Occipital lobe (tissue), 3 donors: ENCODE measurements at places on chromosomes 12 and 14.

DNA sequence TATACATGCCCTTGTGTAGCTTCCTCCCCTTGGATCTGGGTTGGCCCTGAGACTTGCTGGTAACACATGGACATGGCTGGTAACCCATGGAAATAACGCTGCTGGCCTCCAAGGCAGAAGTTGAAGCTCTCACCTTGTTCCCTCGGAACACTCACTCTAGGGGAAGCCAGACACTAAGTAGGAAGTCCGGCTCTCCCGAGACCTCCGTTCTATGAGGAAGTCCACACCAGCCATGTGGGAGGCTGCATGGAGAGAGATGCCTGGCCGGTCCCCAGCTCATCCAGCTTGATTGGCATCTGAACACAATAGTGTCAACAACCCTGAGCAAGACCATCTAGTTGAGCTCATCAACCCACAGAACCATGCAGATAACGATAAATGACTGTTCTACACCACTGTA lies 39.7 kb upstream of the VRK1 start:
- no peak for DNase-seq

DNA sequence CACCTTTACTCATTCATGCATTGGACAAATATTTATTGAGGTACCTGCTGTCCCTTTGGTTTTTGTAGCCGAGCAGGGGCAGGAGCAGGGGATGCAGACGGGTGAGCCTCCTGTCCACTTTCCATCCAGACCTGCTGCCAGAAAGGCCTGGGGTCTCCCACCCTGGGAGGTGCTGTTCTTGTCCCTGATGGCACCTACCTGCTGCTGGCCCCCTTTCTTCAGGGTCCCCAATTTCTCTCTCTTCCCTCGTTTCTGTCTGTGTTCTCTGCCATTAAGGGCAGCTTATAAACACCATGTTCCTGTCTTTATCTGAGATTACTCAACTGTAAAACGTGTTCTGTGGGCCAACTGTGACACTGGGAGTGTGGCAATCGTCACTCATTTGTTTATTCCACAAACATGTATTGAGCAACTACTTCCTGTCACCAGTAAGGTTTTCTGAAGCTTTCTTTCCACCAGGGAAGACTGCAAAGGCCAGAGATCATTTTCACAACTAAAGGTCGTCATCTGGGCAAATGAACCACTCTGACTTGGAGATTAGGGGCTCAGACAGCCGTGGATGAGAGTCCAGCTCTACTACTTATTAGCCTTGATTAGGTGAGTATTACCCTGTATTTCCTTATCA lies at the start of gene HAL:
Gene HAL (minus strand): TSS at position 311 of the 625 bp plus-strand sequence. CDS start 434 bp downstream, outside the sequence.
- no peak for DNase-seq

DNA sequence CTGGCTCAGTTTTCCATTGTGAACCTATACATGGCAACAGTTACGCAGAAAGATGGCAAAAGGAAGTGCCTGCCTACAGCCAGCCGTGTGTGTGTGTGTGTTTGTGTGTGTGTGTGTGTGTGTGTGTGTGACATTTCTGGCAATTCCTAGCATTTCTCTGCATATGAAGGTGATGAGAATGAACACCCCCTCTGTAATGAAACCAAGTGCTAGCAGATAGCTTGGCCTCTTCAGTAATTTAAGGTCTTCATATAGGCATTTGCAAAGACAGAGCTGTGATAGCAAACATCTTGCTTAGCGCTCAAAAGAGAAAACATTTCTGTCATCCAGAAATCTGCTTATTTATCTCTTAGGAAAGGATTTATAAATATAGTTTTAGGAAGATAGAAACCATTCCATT lies 389.1 kb downstream of the AACS start:
- DNase-seq, result no peak

- DNase-seq, result no peak
Measured at GRCh38 chr12:49838973-49839633, 3.8 kb downstream of the BCDIN3D start.

DNA sequence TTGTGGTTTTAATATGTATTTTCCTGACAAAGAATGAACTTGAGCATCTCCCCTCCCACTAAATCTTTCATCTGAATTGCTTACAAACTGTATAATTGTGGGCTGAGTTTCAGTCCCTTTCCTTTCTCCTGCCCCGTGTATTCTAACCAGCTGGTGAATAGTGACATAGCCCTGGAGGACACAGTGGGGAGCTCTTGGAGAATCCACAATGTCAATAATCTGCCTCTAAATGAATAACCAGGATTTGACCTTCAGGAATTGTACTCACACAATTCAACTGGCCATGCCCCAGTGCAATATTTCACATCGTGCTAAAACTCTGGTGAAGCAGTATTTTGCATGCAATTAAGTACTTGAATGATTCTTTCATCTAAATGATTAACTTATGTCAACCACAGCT lies 177.2 kb downstream of the C12orf42 start:
- no peak for DNase-seq

GRCh38 chr12:124713041-124713435 lies 145.6 kb upstream of the NCOR2 start:
- no peak for DNase-seq

DNA sequence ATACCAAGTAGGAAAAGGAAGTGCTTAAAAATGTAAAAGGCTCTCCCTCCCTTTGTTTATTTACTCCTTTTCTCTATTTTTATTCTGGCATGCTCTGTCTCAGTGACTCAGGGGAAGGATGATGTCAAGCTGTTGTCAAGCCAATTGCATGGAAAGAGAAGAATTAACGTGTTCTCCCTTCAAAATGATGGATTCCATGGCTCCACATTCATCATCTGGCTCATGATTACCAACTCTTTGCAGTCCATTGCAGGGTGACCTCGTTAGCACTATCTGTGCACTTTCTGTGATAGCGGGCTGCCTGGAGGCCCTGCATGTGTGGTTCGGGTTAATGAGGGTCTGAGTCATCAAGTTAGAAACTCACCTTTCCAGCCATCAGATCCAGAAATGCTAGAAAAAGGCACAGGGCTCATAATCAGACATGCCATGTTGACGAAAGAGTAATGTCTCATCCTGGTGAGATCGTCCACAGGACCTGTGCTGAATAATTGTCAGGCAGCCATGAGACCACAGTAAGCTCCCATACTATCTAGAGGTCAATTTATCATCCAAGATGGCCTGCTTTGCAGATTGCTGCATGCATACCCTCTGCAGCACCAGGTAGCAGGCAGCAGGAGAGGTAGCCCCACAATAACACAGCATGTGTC lies 79.2 kb upstream of the BTG1 start:
- DNase-seq, result no peak

GRCh38 chr12:49969027-49969426 lies 3.7 kb upstream of the AQP6 start:
- peak; percentile 40 for DNase-seq

- DNase-seq, result no peak
Measured at GRCh38 chr14:74492776-74493342, at the start of gene NPC2. NPC2 (minus strand) TSS chr14:74493305; CDS start chr14:74493274, 31 bp downstream.

DNA sequence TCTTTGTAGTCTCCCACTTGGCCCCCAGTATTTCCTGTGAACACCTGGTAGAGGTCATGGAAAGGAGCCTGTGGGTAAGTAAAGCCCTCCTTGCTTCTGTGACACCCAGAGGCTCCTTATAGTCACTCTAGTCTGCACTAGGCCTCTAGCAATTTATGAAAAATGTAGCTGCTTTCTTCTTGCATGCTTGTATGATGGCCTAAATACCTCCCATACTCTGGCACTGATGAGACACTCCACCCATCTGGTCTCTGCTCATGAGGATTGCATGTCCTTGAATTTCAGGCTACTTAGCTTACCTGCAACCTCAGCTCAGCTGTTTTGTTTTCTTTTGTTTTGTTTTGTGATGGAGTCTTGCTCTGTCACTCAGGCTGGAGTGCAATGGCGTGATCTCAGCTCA lies 4.6 kb upstream of the A2ML1 start:
- DNase-seq, result no peak

GRCh38 chr14:34424488-34424887 lies 37.6 kb downstream of the SPTSSA start:
- DNase-seq, result no peak

- DNase-seq, result no peak
Measured at GRCh38 chr12:87086118-87086891, 830.1 kb upstream of the MGAT4C start.

GRCh38 chr12:119770146-119770545 lies 102.2 kb downstream of the PRKAB1 start:
- no peak for DNase-seq

DNA sequence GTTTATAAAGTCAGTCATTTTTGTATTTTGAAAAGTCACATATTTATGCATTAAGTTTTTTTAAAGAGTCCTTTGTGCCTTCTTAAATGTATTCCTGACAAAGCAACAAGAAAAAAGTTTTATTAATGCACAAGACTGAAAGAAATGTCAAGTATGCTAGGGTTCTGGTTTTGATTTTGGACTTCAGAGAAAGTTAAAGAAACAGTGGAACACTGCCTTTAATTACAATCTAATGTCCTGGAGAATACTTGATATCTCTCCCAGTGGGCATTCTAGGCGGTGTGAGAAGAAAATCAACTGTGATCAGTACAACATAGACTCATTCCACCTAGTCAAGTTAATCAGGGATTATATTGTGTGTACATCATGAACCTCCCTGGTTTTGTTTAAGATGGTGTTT lies 49.9 kb downstream of the PRICKLE1 start:
- DNase-seq, result no peak

GRCh38 chr12:106226884-106227640 lies 20.8 kb downstream of the CKAP4 start:
- no peak for DNase-seq

GRCh38 chr12:75825686-75826085 lies 205.9 kb downstream of the PHLDA1 start:
- no peak for DNase-seq

DNA sequence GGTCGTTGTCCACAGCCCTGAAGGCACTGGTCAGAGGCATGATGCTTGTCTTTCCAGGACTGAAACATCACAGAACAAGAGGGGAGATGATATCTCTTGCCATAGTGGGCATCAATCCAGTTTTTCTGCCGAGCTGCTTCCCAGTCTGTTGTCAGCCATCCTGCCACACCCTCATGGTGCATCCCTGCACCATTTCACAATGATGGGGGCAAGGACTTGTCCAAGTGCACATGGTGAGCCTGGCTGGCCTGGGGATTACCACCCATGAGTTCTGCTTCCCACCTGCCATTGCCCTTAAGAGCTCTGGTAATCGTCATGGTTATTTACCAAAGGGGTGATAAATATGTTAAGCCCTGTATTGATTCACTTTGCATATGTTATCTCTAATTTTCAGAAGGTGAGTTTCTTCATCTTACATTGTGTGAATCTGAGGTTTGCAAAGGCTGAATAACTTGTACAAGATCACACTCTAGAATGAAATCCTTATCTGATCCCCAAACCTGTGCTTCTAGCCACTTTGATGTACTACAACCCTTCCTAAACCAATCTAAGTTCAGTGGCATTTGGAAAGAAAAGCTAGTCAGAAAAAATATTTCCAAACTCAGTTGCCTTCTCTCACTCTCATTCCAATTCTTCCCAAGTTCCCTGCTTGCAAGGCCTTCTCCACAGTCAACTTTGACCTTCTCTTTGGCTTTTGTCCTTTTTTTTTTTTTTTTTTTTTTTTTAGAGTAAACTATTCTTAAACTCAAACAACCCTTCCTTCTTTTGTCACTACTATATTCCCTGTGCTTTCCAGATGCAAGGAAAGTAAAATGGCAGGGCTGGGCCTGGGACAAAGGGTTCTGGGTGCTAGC lies 2.3 kb downstream of the AVIL start:
- no peak for DNase-seq

DNA sequence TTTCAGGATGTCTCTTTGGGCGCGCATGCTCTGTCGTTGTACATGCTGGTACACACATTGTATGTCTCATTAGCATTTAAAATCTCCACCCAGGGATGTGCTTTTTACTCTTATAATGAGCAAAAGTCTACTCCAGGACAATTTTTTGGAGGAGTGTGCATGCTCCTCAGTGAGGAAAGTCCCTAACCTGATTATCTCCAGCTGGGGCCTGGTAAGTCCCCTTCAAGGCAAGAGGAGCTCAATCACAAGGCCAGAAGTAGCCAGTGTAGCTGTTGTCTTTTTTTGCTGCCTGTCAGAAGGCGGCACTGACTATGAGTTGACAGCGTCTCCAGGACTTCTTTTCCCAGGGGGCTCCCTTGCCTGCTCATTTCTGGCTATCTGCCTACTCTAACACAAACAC lies 218.3 kb upstream of the CNTN1 start:
- no peak for DNase-seq

GRCh38 chr12:111430433-111431353 lies 25.0 kb downstream of the SH2B3 start:
- no peak for DNase-seq

- no peak for DNase-seq
Measured at GRCh38 chr14:51789114-51789513, 71.3 kb upstream of the GNG2 start.

DNA sequence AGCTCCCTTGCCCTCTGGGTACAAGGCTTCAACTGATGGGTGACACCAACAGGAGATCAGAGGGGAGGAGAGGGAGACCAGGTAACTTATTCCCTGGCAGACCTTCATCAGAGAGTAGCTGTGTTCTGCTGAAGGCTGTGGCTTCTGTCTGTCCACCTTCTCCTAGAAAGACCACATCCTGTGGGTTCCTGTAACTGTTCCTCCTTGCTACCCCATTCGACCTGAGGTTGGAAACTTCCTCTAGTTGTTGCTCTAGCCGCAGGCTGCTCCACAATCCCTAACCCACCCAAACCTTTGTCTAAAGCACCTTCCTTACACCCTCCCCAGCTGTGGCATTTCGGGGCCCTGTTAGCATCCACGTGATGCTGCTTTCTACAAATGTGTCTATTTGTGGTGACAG lies 454.2 kb downstream of the DPF3 start:
- no peak for DNase-seq

DNA sequence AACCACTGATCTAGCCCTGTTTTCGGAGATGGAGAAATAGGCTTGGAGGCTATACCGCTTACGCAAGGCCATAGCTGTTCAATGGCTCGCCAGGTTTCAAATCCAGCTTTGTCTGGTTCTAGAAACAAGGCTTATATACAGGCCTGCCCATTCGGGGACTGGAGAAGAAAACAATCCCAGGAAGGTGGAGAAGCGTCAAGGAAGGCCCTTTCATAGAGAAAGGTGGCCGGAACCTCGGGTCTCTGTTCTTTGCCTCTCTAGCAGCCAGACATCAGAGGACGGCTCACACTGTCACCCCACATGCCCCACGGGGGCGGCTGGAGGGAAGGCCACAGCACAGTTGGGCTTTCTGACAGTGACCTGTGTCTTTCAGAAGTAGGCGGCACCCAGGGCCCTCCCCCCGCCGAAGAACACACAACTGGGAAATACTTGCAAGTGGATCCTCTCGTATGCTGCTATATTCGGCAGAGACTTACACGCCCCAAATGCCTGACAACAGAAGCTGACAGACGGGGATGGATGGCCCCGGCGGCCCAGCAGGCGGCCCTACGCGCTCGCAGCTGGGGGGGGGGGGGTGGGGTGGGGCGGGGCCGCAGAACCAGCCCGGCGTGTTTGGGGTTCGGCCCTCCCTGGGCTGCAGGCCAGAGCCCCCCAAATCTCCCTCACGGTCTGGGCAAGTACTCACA lies 4.5 kb upstream of the SETD1B start:
- peak; percentile 48 for DNase-seq

GRCh38 chr12:126608607-126609175 lies 1543.5 kb downstream of the AACS start:
- DNase-seq, result no peak

- no peak for DNase-seq
Measured at GRCh38 chr12:20475542-20475941, 107.2 kb downstream of the PDE3A start.

- DNase-seq, result no peak
Measured at GRCh38 chr12:90030726-90031125, 322.1 kb upstream of the ATP2B1 start.

- no peak for DNase-seq
Measured at GRCh38 chr12:127175361-127175760, 1091.6 kb upstream of the TMEM132C start.

GRCh38 chr12:58509116-58509885 lies 411.0 kb downstream of the LRIG3 start:
- no peak for DNase-seq
